Activated CD4-positive, alpha-beta T cell treated with anti-CD3 and anti-CD28 coated beads for 48 hours (primary cell): ENCODE measurements at places on chromosomes 16 and 17.

GRCh38 chr17:78151514-78152008 is 5.4 kb downstream of the C17orf99 start:
- no peak for DNase-seq

GRCh38 chr16:49901711-49902110 is 45.8 kb upstream of the ZNF423 start:
- no peak for DNase-seq

DNA sequence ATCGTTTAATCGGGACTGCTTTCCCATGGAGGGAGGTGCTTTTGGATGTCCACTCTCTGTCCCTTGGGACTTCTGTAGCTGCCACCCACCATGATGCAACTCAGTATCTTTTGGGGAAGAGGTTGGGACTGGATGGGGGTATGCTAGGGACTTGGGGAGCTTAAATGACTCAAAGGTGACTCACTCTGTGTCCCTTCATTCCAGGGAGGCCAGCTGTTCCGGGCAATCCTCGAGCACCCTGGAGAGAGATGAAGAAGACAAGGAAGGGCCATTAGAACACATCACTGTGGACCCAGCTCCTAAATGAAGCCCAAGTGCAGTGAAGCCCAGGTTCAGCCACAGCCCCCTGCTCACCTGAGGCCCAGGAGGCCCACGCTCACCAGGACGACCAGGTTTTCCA is 4.6 kb downstream of the COL1A1 start:
- no peak for DNase-seq

DNA sequence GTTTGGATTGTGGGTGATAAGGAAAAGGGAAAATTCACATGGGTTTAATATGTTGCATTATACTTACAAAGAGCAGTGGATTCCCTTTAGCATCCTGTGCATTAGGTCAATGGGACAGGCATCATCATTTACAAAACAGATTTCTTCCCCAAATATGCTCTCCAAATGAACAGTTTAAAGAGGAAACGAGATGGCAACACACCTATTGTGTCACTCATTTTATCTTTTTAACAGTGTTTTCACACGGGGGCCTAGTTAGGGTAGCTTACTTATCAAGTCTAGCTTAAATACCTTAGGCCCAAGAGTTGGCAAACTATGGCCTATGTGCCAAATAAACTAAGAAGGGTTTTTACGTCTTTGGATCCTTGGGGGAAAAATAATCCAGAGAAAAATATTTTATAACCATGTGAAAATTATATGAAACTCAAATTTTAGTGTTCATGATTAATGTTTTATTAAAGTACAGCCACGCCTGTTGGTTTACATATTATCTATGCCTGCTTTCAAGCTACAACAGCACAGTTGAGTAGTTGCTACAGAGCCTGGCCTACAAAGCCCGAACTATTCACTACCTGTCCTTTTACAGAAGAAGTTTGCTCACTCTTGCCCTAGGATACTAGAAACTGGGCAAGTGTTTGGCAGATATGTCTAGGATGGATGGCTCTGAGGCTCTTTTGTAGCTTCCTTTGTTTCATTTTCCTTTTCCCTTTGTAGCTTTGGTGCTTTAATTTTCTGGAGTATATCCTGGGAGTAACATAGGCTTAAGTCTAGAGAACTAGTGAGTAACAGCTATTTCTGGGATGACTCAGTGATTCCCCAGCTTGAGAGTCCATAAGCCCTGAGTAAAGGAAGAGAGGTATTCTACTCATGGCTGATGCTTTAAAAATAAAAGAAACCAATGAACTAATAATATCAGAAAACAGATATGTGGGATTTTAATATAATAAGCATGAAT is 12.4 kb downstream of the NUP93 start:
- DNase-seq = no peak

DNA sequence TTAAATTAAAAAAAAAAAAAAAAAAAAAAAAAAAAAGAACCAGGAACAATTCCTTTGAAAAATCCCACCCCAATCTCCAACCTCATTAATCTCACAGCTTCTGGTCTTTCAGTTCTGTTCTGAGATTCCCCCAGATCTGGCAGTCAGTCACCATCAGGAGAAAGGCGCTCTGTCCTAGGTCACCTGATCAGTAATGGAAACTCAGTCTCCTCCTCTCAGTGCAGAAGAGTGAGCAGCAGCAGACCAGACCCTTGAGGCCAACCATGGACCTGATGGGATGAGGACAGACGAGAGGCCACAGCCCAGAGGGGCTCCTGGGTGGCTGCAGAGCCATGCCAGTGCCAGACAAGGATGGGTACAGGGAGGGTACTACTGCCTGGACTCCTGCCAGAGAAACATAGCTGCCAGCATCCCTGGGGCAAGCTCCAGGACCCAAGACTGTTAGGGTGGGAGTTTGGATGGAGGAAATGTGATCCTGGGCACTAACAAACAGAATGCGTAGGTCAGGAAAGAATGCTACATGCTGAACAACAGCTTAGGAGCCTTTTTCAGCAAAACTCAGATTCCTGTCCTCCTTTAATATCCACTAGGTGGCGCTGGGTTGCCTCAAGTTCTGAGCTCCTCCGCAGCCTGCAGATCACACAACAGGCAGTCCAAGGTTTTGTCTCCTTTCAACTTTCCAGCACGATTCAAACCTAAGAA is 28.7 kb downstream of the MPG start:
- peak; percentile 63 for DNase-seq

DNA sequence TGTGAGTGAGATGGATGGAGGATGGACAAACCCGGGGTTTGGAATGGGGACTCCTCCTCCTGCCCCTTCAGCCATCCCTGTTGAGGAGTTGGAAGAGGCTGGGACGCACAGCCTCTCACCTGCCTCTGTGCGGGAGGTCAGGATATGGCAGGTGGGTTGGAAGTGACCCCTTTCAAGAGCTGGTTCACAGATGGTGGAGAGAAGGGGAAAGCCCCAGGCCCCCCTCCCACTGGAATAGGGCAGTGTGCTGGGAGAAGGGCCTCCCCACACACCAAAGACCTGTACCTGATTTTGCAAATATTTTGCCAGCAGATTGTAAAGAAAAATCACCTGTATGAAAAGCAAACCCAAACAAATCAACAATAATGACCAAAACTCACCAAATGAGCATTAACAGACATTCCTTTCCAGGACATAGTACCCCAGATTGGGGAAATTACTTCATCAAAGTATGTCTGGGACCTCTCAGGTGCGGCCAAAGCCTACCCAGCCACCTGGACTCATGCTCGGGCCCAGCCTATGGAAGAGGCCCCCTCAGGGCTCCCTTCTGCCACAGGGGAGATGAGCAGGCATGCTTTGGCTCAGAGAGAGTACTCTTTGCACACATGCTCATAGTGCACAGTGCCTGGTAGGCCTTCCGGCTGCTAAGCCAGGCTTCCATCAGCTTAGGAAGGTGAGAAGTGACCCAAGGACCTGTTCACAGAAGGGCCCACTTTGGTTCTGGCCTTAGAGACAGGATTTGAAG is 7.8 kb downstream of the SLC47A2 start:
- no peak for DNase-seq

- DNase-seq = no peak
Measured at GRCh38 chr17:80104321-80104955, 3.1 kb downstream of the GAA start.

DNA sequence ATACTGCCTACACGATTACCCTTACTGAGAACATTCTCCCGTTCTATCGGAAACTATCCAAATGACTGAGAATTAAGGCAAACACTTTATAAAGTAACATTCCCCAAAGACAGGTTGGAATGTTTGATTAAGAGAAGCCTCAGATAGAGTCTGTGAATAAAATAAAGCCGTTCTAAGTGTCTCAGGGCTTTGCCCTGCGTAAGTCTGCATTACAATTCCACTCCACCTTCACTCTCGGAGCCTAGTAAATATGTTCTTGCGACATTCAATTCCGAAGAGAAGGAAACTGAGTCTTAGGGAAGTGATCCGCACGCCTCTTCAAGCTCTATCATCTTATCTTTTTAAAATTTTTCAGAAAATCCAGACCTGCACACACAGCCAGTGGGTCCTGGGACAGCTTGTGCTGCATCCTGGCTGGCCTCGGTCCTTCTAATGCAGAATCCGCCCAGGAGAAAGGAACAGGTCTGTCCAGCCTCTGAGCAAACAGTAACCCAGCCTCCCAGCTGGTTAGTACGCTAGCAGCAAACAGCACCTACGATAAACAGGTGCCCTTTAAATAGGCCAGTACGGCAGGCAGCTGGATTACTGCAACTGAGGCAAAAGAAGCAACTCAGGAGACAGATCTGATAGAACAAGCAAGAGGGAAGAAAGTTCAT is 254.1 kb upstream of the IRX3 start:
- DNase-seq = no peak
